ENCODE measurements at places on chromosomes 4 and X.

DNA sequence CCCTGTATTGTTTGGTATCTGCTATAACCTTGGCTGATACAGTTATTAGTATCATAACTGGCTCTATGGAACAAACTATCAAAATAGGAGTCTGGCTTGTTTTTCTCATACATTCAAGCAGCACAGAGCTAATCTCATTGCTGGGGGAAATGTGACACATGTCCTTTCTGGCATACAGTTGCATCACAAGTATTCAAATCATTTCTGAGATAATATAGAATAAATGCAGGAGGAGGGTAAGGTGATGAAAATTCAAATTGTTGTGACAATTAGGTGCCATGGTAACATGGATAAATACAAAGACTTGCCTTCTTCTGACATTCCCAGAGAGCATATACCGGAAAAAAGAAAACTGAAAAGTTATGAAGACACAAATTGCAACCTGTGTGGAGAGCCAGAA lies 2706.8 kb downstream of the ARAP2 start:
- no peak for DNase-seq

DNA sequence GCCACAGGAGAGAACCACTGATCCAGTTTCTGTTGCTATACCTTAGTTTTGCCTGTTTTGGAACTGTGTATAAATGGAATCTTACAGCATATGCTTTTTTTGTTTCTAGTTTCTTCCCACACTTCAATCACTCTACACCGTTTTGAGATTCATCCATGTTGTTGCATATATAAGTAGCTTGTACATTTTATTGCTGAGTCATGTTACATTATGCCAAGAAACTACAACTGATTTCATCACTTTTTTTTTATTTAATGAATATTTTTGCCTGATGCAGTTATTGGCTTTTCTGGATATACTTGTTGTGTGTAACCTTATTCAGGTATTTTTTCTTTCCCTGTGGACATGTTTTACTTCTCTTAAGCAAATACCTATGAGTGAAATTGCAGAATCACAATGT lies 1135.9 kb downstream of the RAPGEF2 start:
- DNase-seq = peak; percentile 4

- DNase-seq = no peak
These were observed 431.3 kb downstream of the KCNIP4 start for GRCh38 chr4:21517126-21517859.

DNA sequence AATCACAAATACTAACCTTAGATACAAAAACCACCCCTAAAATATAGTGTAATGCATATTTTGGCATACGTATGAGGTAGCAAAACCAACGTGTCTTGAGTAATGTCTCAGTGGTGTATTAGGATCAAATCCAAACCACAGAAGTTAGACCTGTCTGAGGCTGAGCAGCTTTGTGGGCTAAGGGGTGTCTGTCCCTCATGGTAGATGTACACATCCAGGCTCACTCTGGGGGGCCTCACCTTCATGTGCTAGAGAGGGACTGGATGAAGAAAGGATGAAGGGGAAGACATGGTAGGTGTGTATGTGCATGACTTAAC lies 188.0 kb upstream of the TBC1D9 start:
- peak; percentile 72 for DNase-seq

- no peak for DNase-seq
These were observed 29.2 kb downstream of the LGI2 start for GRCh38 chr4:25001509-25001908.

DNA sequence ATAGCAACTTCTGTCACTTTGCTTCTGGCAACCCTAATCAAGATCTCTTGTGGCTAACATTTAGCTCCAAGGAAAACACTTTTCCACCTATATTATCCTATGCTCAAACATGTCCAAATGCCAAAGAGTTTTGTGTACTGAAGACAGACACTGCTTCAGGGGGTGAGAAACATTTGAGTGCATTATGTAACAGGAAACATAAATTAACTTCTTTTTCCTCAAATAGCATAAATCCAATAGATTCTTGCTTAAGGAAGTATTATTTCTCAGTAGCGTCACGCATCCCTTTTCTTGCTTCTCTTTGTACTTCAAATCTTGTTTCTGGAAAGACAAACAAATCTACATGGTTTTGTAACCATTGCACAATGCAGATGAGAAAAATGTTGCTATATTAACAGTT lies 839.1 kb downstream of the GLUD2 start:
- DNase-seq = no peak
